ENCODE measurements at places on chromosomes 7 and 10. TPM values are rescaled to one million over a fixed set of nuclear protein-coding genes. Genes with fewer than 3 reads are reported as not detected.

The FAM25A gene
- total RNA-seq: not detected

The PTPRZ1 gene
- 250 TPM for total RNA-seq

The DDX56 gene
- total RNA-seq: 46.8 TPM

The NKX2-3 gene
- total RNA-seq: not detected

The SSC4D gene
- 0.94 TPM for total RNA-seq

The CPN1 gene
- not detected for total RNA-seq

The CCDC172 gene
- not detected for total RNA-seq

The NUB1 gene
- 33.5 TPM for total RNA-seq

The DTX2 gene
- total RNA-seq: 5.9 TPM

The LAMB4 gene
- total RNA-seq: 0.47 TPM

The ZNF775 gene
- total RNA-seq: 10.6 TPM

The RAMP3 gene
- total RNA-seq: 4.7 TPM

The SYT15 gene
- 0.47 TPM for total RNA-seq

The IFIT3 gene
- total RNA-seq: 8.4 TPM
